ENCODE measurements at places on chromosomes 12 and 14.

DNA sequence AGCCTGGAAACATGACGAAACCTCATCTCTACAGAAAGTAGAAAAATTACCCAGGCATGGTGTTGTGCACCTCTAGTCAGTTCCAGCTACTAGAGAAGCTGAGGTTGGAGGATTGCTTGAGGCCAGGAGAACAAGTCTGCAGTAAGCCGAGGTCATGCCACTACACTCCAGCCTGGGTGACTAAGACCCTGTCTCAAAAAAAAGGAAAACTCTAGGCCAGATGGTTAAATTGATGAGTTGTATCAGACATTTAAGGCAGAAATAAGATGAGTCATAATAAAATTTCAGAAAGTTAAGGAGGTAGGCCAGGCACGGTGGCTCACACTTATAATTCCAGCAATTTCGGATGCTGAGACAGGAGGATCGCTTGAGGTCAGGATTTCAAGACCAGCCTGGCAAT is 10.7 kb downstream of the EIF2S1 start:
- H3K27me3 ChIP-seq = no peaks in the 10 kb centered on the region
- no peak for DNase-seq
- no peaks in the 10 kb centered on the region for H3K4me1 ChIP-seq
- peaks cover 4% of the 10 kb centered on the region for H3K36me3 ChIP-seq

- H3K27me3 ChIP-seq = no peaks in the 10 kb centered on the region
- peaks cover 51% of the 10 kb centered on the region for H3K4me1 ChIP-seq
- H3K4me3 ChIP-seq = peak overlapping the region; percentile 94
- H3K36me3 ChIP-seq = peaks cover 14% of the 10 kb centered on the region
- peak; percentile 9 for DNase-seq
Measured at GRCh38 chr14:77375973-77376770, 722 bp downstream of the TMED8 start.

- H3K27me3 ChIP-seq = no peaks in the 10 kb centered on the region
- no peak overlapping the region for H3K27ac ChIP-seq
- H3K4me1 ChIP-seq = peaks cover 34% of the 10 kb centered on the region
- peaks cover 5% of the 10 kb centered on the region for H3K36me3 ChIP-seq
Measured at GRCh38 chr14:101876555-101876938, 87.8 kb upstream of the DYNC1H1 start.

- H3K4me1 ChIP-seq = peaks cover 24% of the 10 kb centered on the region
- peaks cover 3% of the 10 kb centered on the region for H3K27me3 ChIP-seq
- peak overlapping the region; percentile 100 for H3K4me3 ChIP-seq
- peak overlapping the region; percentile 100 for H3K27ac ChIP-seq
- peak; percentile 47 for DNase-seq
Measured at GRCh38 chr12:56315249-56315621, 553 bp downstream of the CNPY2 start.

DNA sequence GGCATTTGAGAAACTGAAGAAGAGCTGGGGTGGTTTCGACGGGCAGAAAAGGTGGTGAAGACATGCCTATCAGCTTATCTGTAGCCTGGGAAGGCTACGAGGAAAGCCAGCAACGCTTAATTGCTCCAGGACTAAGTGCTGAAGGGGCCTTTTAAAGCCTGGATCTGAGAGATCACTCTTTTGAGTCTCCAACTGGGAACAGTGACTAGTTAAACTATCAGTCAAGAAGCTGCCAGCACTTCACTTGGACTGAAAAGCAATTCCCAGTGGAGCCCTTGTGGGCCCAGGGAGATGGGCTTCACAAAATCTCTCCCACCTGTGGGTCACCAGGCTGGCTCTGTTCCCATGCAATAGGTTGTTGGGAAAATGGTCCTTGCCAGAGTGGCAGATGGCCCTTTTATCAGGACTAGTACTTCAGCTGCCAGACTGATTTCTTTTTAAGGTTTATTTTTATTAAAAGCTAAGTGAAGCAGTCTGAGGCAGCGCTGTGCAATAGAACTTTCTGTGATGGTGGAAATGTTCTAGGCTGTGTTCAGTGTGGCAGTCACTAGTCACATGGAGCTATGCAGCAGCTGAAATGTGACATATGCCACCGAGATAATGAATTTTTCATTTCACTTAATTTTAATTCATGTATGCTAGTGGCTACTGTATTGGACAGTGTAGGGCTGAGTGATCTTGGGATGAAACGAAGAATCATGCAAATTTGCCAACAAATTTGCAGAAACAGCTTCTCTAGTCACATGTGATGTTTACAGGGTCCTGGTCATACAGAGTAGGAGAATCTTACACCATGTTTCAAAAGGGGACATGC is 276.8 kb downstream of the PCNX1 start:
- H3K27me3 ChIP-seq = no peaks in the 10 kb centered on the region
- H3K4me1 ChIP-seq = peaks cover 17% of the 10 kb centered on the region
- DNase-seq = no peak
- H3K27ac ChIP-seq = no peak overlapping the region
- H3K4me3 ChIP-seq = no peak overlapping the region

- H3K27me3 ChIP-seq = no peaks in the 10 kb centered on the region
- H3K4me3 ChIP-seq = no peak overlapping the region
- H3K4me1 ChIP-seq = peaks cover 8% of the 10 kb centered on the region
- H3K36me3 ChIP-seq = no peaks in the 10 kb centered on the region
Measured at GRCh38 chr12:95173392-95174251, 43.6 kb downstream of the FGD6 start.

DNA sequence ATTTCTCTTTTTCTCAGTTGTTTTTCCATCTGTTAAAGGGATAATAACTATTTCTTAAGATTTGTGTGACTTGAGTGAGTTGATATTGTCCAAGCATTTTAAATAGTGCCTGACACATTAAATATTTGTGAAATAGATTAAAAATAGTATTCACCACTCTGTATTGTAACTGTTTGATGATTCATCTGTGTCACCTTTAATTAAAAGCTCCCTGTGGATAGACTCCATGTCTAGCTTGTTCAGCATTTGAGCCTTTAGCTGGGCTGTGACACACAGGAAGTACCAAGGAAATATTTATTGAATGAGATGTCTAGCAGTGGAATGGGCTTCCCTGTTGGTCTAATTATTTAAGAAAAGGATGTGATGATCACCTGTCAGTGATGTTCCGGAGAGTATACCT is 1.8 kb upstream of the GLIPR1L2 start:
- no peak for DNase-seq
- no peaks in the 10 kb centered on the region for H3K27me3 ChIP-seq
- peaks cover 2% of the 10 kb centered on the region for H3K36me3 ChIP-seq
- H3K4me1 ChIP-seq = peaks cover 36% of the 10 kb centered on the region
- no peak overlapping the region for H3K27ac ChIP-seq

DNA sequence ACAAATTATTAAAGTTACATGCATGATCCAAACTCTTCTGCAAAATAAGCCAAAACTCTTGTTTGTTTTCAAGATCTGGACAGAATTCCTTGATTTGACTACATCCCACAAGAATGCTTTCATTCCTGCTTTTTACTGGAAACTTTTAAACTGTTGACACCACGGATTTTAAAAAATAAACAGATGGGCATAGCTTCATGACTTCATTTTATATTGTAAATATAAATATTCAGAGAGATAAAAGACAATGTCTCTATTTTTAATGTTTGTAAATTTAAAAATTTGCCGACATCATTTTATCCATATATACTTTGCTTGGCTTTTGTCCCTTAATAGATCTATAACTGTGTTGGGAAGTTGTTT is 134.3 kb upstream of the DCN start:
- H3K27ac ChIP-seq = no peak overlapping the region
- H3K4me1 ChIP-seq = peaks cover 8% of the 10 kb centered on the region
- no peak overlapping the region for H3K4me3 ChIP-seq

- no peak overlapping the region for H3K4me3 ChIP-seq
- H3K36me3 ChIP-seq = peaks cover 4% of the 10 kb centered on the region
- H3K27ac ChIP-seq = no peak overlapping the region
- H3K4me1 ChIP-seq = no peaks in the 10 kb centered on the region
- H3K27me3 ChIP-seq = no peaks in the 10 kb centered on the region
- no peak for DNase-seq
Measured at GRCh38 chr14:71271166-71271945, 364.1 kb downstream of the PCNX1 start.

- peak overlapping the region; percentile 87 for H3K4me3 ChIP-seq
- H3K27me3 ChIP-seq = no peaks in the 10 kb centered on the region
- peaks cover 26% of the 10 kb centered on the region for H3K4me1 ChIP-seq
- H3K27ac ChIP-seq = peak overlapping the region; percentile 83
Measured at GRCh38 chr12:6450869-6451347, 934 bp upstream of the TAPBPL start.

- H3K27ac ChIP-seq = no peak within 1 kb of the TSS
- peak within 1 kb of the TSS; percentile 72 for H3K4me3 ChIP-seq
- no peaks in the 10 kb centered on the region for H3K36me3 ChIP-seq
- peaks cover 60% of the 10 kb centered on the region for H3K27me3 ChIP-seq
- no peak for DNase-seq
Measured at GRCh38 chr14:36582011-36582873, at the start of gene NKX2-8. Gene NKX2-8, minus strand, starts transcription at chr14:36582614. Its CDS starts 225 bp downstream, at chr14:36582389.

GRCh38 chr14:96764012-96764411 is 33.2 kb upstream of the VRK1 start:
- no peak for DNase-seq
- H3K4me3 ChIP-seq = no peak overlapping the region
- H3K36me3 ChIP-seq = no peaks in the 10 kb centered on the region
- peaks cover 6% of the 10 kb centered on the region for H3K4me1 ChIP-seq
- H3K27me3 ChIP-seq = peaks cover 26% of the 10 kb centered on the region

GRCh38 chr14:103144085-103144484 is 20.8 kb downstream of the TNFAIP2 start:
- peaks cover 35% of the 10 kb centered on the region for H3K27me3 ChIP-seq
- no peak for DNase-seq
- H3K4me3 ChIP-seq = no peak overlapping the region
- H3K4me1 ChIP-seq = peaks cover 7% of the 10 kb centered on the region

DNA sequence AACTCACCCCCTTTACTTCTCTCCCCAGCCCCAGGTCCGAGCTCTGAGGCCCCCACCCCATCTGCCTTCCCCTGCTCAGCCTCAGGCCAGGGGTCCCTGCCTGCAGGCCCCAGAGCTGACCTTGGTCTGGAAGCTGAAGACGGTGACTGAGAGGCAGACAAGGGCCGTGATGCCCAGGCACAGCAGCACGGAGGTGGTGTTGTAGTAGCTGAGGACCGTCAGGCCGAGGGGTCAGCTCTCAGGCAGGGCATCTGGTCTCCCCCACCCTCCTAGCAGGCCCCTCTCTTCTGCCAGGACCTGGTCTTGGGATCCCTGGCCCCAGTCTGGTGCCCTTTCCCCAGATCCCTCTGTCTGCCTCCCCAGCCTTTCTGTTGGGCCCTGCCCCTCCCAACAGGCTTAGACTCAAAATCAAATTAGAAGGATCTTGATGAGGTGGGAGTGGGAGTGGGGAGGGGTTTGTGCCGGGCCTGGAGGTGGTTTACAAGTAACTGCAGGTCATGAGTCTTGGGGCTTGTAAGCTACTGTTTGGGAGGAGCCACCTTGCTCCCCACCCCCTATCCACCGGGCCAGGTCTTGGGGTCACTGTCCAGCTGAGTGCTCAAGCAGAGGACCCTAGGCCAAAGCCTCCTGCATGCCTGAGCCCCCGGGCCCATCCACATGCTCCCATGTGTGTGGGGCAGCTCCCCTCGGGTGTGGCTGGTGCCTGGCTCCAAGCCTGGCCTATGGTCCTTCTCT is 14.2 kb downstream of the FAIM2 start:
- H3K4me3 ChIP-seq = no peak overlapping the region
- no peak for DNase-seq
- no peak overlapping the region for H3K27ac ChIP-seq
- H3K27me3 ChIP-seq = peaks cover 17% of the 10 kb centered on the region

DNA sequence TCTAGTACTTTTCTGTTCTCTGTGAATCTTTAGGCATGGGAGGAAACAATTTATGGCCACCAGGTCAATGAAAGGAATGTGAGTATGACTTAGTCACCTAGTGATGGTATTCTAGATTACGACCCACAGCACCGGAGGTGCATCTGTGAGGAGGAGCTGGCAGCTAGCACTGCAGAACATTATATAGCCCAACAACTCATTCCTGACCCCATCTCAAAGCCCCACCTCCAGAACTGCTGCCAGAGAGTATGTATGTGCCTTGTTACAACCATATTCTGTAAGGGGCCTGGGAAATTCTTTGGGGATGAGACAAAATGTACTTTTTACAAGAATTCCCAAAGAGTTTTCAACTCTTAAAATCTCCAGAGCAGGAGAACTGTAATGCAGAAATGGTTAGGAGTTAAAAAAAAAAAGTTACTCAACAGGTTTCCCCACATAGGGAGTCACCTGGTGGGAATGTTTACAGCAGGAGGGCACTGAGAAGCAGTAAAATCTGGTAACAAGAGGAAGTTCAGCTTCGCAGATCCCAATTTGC is 34.9 kb upstream of the CERS5 start:
- H3K27ac ChIP-seq = peak overlapping the region; percentile 78
- DNase-seq = no peak
- H3K27me3 ChIP-seq = no peaks in the 10 kb centered on the region
- no peaks in the 10 kb centered on the region for H3K4me1 ChIP-seq

DNA sequence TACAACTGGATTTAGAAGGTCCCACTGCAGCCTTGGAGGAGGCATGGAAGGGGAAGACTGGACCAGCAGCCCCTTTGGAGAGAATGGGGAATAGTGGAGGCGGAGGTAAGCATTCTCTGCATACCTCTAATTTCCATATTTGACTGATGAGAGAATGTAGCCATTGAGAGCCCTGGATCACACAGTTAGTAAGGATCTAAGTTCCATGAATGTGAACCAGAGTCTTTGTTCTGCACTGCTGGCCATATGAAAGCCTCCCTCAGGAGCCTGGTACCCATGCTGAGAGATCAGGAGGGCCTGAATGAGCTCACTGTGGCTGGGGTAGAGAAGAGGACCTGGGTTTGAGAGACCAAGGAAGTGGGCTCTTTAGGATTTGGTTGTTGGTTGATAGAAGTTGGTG is 192.1 kb downstream of the TMEM132C start:
- no peaks in the 10 kb centered on the region for H3K27me3 ChIP-seq
- H3K27ac ChIP-seq = no peak overlapping the region
- H3K4me3 ChIP-seq = no peak overlapping the region
- H3K4me1 ChIP-seq = peaks cover 23% of the 10 kb centered on the region
- no peak for DNase-seq

DNA sequence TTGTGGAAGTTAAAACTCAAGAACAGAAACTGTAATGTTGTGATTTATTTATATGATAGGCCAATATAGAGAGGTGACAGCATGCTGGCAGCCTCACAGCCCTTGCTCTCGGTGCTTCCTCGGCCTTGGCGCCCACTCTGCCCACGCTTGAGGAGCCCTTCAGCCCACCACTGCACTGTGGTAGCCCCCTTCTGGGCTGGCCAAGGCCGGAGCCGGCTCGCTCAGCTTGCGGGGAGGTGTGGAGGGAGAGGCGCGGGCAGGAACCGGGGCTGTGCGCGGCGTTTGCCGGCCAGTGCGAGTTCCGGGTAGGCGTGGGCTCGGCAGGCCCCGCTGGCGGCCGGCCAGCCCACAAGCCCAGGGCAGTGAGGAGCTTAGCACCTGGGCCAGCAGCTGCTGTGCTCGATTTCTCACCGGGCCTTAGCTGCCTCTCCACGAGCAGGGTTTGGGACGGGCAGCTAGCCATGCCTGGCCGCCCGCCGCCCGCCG is 65.8 kb upstream of the SLC8A3 start:
- H3K36me3 ChIP-seq = no peaks in the 10 kb centered on the region
- H3K27ac ChIP-seq = no peak overlapping the region
- H3K4me1 ChIP-seq = no peaks in the 10 kb centered on the region
- peak overlapping the region; percentile 76 for H3K4me3 ChIP-seq
- H3K27me3 ChIP-seq = peaks cover 4% of the 10 kb centered on the region

GRCh38 chr14:25667387-25667786 is 617.4 kb upstream of the STXBP6 start:
- H3K4me3 ChIP-seq = no peak overlapping the region
- DNase-seq = no peak
- no peaks in the 10 kb centered on the region for H3K36me3 ChIP-seq
- no peaks in the 10 kb centered on the region for H3K27me3 ChIP-seq
- no peak overlapping the region for H3K27ac ChIP-seq
- no peaks in the 10 kb centered on the region for H3K4me1 ChIP-seq

- H3K4me3 ChIP-seq = no peak overlapping the region
- no peak for DNase-seq
- no peaks in the 10 kb centered on the region for H3K36me3 ChIP-seq
- peaks cover 6% of the 10 kb centered on the region for H3K4me1 ChIP-seq
- H3K27me3 ChIP-seq = no peaks in the 10 kb centered on the region
Measured at GRCh38 chr12:95197636-95198035, 19.6 kb downstream of the FGD6 start.
